ENCODE measurements at places on chromosomes 4 and X. TPM values are rescaled to one million over a fixed set of nuclear protein-coding genes. Genes with fewer than 3 reads are reported as not detected.

GRCh38 chr4:11900359-11900758 is 471.7 kb upstream of the HS3ST1 start:
- DNase-seq: no peak

GRCh38 chr4:173763389-173763788 is 233.4 kb upstream of the HAND2 start:
- no peak for DNase-seq

The TRPC3 gene
- total RNA-seq: 0.08 TPM

The GABRE gene
- 0.18 TPM for total RNA-seq

The AMTN gene
- not detected for total RNA-seq
